ENCODE measurements at places on chromosomes 5 and 9.

GRCh38 chr9:108750661-108751215 lies 105.0 kb downstream of the ACTL7B start:
- DNase-seq, result no peak

- no peak for DNase-seq
Measured at GRCh38 chr9:81028504-81028903, 660.8 kb downstream of the TLE1 start.

DNA sequence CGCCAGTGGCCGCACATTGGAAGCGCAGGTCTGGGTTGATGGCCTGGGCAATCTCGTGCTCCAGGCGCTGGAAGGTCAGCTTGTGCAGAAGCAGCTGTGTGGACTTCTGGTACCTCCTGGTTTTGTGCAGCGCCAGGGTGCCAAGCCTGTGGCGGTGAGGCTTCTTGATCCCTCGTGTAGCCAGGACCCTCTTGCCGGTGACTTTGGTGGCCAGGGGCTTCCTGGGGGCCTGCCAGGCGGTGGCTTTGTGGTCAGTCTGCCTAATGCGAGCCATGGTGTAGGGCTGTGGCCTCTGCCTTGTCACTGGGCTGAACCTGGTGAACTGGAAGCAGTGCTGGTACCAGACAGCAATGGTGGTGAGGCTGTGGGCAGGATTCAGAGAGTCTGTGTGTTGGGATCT lies 6.2 kb upstream of the TAF11L13 start:
- no peak for DNase-seq

DNA sequence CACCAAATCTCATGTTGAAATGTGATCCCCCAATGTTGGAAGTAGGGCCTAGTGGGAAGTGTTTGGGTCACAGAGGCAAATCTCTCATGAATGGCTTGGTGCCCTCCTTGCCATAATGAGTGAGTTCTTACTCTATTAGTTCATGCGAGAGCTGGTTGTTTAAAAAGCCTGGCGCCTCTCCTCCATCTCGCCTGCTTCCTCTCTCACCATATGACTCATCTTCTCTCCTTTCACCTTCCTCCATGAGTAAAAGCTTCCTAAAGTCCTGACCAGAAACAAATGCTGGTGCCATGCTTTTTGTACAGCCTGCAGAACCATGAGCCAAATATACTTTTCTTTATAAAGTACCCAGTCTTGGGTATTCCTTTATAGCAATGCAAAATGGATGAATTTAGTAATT lies 20.9 kb upstream of the ARHGAP26 start:
- peak; percentile 72 for DNase-seq

- DNase-seq, result peak; percentile 51
Measured at GRCh38 chr9:72949244-72949582, 3.6 kb downstream of the ALDH1A1 start.

GRCh38 chr9:78898234-78898633 lies 601.3 kb downstream of the PSAT1 start:
- no peak for DNase-seq

DNA sequence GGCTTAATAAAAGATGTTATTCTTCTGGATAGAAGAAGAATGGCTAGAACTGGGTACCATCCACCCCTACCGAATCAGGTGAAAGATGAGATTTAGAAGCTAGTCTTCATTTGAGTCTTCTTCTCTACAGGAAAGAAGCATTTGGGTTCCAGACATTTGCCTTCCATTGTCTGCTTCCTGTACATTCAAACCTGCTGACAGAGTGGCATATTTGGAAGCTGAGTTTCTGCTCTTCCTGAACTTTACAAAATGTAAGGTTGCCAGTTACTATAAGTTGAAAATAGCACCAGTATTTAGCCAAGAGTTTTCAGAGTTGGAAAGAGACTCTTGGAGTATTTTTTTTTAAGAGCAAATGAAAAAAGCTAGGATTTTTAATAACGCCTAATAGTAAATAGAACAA lies 525.4 kb upstream of the TLE4 start:
- no peak for DNase-seq

DNA sequence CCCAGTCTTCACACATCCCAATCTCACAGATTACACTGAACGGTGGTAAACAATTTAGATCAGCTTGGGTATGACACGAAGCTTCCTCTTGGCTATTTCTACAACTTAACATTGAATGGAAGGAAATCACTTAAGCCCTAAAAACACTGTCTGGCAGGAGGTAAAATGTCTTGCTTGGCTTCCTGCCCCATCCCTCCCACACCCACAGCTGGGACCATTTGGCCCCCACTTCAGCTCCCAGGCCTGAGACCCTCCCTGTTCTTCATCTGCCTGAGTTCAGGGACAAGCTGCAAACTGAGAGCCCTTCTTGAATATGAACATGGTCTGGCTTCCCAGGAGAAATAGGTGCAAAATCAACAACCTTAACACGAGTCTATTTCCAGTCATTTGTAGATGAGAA lies 3.4 kb upstream of the COL15A1 start:
- no peak for DNase-seq

- peak; percentile 33 for DNase-seq
Measured at GRCh38 chr9:94533155-94533554, 21.7 kb upstream of the PCAT7 start.

DNA sequence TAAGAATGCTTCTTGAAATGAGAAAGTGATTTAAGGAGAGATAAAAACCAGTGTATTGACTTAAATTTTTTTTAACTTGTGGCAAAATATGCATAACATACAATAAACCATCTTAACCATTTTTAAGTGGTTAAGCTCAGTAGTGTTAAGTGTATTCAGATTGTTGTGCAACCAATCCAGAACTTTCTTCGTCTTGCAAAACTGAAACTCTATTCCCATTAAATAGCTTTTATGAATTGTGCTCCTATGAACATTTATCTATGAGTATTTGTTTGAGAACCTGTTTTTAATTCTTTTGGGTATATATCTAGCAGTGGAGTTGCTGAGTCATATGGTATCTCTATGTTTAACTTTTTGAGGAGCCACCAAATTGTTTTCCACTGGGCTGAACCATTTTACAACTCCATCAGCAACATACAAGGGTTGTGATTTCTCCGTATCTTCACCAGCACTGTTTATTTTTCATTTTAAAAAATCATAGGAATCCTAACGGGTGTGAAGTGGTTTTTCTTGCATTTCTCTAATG lies 76.6 kb upstream of the ACTBL2 start:
- DNase-seq, result no peak

- peak; percentile 17 for DNase-seq
Measured at GRCh38 chr9:101246691-101247090, 138.1 kb downstream of the BAAT start.

GRCh38 chr5:74235552-74235951 lies 405.0 kb downstream of the ENC1 start:
- no peak for DNase-seq

DNA sequence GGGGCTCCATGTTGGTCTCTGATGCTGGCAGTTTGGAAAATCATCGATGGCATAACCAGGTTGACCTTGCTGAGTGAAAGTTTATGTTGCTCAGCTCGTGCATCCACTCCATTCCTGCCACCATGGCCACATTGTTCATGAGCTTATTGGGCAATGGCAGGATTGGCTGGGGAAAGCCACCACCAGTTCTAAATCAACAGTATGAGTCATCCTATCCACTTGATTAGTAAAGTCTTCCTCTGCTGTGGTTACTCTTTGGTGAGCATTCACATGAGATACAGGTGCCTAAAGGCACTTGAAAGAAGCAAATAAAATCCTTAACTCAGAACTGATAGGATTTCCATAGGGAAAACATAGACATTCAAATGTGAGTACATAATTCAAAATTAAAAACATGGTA lies 131.8 kb upstream of the FBN2 start:
- peak; percentile 91 for DNase-seq

DNA sequence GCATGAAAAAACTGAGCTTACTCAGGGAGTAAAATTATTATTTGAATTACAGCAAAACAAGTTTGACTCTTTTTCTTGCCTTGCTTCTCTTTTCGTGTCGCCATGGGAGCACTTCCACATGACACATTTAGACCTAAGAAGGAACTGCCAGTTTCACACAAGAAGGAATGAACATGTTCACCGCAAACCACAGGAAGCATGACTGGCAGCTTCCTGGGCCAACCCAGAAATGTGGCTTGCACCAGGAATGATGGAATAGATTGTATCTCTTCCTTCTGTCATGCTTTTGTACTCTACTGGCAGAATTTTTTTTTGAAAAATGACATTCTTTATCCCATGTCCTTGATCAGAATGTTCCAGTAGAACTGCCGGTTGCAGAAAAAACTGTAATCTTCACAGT lies 32.9 kb upstream of the MAN2A1 start:
- DNase-seq, result no peak

- peak; percentile 94 for DNase-seq
Measured at GRCh38 chr5:72107131-72107900, at the start of gene MAP1B. Gene MAP1B (plus strand): TSS chr5:72107475. CDS start chr5:72107532, 57 bp downstream.

- DNase-seq, result no peak
Measured at GRCh38 chr5:159971038-159971437, 37.9 kb upstream of the TTC1 start.

GRCh38 chr5:148952097-148952867 lies 110.6 kb downstream of the SH3TC2 start:
- DNase-seq, result no peak

GRCh38 chr5:147519380-147519779 lies 9.5 kb upstream of the DPYSL3 start:
- no peak for DNase-seq

GRCh38 chr5:80864706-80865435 lies 95.3 kb upstream of the RASGRF2 start:
- DNase-seq, result no peak

- no peak for DNase-seq
Measured at GRCh38 chr5:160097991-160098390, 21.3 kb downstream of the PWWP2A start.

DNA sequence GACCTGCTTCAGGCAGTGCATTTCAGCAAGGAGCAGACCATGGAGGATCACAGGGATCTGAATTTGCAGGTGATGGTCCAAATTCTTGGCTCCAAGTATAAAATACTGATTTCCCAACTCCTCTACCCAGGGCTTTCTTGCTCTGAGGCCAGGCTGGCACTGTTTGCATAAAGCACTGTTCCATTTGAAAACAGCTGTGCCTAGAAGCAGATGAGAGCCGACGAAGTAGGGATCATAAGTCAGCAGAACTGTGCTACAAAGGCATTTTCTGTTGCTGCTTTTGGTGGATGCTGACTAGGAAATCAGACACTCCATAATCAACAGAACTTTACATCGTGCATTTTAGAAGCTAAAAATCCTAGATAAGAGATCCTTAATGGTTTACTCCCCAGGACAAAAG lies 126.4 kb downstream of the MAT2B start:
- DNase-seq, result no peak

GRCh38 chr5:81395262-81395661 lies 1.3 kb upstream of the ACOT12 start:
- no peak for DNase-seq

DNA sequence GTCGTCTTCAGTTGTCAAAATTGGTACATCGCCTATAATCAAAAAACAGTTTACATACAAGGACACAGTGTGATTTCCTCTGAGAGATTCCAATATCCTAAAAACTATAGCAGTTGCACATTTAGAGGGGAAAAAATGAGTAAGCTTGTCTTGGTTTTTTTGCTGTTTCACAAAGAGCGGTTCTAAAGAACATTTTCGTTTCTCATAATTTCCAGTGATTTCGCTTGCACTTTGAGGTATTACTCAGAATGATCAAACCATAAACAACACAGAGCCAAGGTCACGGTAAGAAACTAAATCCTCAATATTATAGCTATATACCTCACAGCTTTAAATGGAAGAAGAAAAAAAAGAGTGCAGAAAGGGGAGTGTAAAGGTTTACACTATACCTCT lies 861 bp downstream of the MTX3 start:
- no peak for DNase-seq

GRCh38 chr5:17305964-17306725 lies 88.7 kb downstream of the BASP1 start:
- no peak for DNase-seq

GRCh38 chr5:135715267-135716055 lies 119.0 kb upstream of the SLC25A48 start:
- DNase-seq, result peak; percentile 11

- peak; percentile 91 for DNase-seq
Measured at GRCh38 chr9:107819772-107820565, 330.4 kb upstream of the KLF4 start.

DNA sequence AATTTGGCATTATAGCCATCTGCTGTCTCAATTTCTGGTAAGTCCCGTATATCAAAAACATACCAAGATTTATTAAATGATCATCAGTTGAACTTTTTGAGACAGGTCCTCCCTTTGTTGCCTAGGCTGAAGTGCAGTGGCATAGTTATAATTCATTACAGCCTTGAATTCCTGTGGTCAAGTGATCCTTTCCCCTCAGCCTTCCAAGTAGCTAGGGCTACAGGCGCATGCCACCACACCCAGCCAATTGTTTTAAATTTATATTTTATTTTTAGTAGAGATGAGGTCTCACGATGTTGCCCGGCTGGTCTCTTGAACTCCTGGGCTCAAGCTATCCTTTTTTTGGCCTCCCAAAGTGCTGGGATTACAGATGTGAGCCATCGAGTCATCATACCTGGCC lies 418.9 kb downstream of the ARHGEF28 start:
- no peak for DNase-seq

DNA sequence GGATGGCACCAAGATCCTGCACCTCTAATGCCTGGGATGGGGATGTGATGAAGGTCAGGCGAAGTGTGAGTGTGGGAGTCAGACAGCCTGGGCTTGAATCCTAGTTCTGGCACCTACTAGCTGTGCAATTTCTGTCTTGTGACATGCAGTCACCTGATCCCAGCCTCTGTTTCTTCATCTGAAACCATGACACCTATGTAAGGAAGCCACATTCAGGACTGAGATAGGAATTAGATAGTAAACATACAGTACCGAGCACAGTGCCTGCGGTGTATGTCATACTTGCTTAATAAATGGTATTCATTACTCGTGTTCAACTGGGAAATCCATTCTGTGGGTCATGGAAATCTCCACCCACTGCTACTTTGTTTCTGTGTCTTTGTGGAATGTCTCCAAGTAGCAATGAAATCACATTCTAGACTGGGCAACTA lies 140.6 kb upstream of the STC2 start:
- DNase-seq, result no peak

GRCh38 chr9:73269430-73270101 lies 117.9 kb downstream of the ANXA1 start:
- DNase-seq, result peak; percentile 72

DNA sequence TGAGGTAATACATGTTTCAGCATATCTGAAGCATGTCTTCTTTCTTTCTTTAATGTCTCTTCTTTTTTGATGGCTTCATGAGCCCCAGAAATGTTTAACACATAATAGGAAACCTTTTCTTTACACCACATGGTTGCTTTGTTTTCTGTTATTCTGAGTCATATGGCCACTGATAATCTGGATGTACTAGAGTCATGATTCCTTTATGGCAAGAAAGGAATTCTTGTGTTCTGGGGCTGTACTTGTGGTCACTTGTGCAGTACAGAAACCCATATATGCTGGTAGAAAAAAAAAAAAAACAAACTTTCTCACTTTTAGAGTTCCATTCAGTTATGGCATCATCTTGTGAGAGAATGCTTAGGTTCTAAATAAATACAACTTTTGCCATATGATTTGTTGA lies 1669.3 kb upstream of the CDH9 start:
- no peak for DNase-seq

- DNase-seq, result no peak
Measured at GRCh38 chr9:104118916-104119315, 24.8 kb downstream of the SMC2 start.

All from DMS53 (cell line).